Cortex of kidney (tissue), 1 donor: ENCODE measurements at places on chromosomes 2 and 18.

DNA sequence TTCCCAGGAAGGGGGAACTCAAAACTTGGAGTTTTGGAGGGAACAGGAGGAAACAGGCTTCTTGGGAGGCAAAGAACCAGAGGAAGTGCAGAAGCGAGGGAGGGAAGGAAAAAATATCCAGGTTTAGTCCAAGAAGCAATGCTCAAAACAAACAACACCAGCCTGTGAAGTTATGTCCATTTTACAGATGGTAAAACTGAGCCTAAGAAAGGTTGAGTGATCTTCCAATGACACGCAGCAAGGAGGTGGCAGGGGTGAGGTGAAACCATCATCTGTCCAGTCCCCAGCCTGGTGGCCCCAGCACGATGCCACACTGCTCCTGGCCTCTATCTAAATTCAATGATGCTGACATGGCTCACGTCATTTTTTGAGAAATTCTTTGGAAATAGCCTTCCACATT lies 10.8 kb downstream of the DNMT3A start:
- DNase-seq: no peak

- no peak for DNase-seq
Observed at GRCh38 chr2:207819021-207819797, 49.5 kb upstream of the FZD5 start.

DNA sequence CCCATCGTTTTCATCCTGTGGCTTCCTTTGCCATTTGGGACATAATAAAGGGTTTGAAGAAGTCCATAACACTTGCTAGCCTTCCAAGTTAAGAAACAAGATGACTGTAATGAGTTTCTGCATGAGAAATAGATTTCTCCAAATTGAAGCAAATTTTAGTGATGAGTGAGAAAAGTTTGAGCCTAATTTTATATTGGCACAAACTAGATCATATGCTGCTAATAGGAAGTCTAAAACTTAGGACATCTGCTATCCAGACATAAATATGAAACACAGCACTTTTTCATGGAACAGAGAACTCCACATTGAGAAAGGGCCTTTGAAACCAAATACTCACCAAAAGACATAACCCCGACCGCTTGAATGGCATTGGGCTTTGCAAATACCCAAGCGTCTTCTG lies 39.8 kb downstream of the SLC38A11 start:
- DNase-seq: no peak

GRCh38 chr2:26504002-26504401 lies 26.1 kb upstream of the OTOF start:
- DNase-seq: no peak

GRCh38 chr2:232348936-232349335 lies 29.6 kb upstream of the ALPP start:
- DNase-seq: no peak

GRCh38 chr2:98122524-98122923 lies 35.6 kb downstream of the VWA3B start:
- DNase-seq: no peak

GRCh38 chr18:47100212-47100831 lies 50.0 kb downstream of the HDHD2 start:
- no peak for DNase-seq

DNA sequence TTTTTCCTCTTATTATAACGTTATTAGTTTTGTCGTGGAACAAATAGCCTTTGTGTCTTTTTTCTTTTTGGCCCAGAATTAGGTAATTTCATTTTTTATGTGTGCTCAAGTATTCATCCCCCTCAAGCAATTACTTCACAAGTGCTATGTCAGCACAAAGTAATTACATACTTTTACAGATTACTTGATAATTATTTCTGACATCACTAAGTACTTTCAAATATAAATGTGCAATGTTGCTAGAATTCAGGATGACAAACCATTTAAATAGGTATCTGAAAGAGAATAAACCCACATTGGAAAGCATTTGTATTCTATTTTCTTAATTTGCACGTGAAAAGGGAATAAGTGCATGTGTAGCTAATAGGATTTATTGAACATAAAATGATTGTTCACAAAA lies 238.2 kb downstream of the CDH7 start:
- DNase-seq: no peak

DNA sequence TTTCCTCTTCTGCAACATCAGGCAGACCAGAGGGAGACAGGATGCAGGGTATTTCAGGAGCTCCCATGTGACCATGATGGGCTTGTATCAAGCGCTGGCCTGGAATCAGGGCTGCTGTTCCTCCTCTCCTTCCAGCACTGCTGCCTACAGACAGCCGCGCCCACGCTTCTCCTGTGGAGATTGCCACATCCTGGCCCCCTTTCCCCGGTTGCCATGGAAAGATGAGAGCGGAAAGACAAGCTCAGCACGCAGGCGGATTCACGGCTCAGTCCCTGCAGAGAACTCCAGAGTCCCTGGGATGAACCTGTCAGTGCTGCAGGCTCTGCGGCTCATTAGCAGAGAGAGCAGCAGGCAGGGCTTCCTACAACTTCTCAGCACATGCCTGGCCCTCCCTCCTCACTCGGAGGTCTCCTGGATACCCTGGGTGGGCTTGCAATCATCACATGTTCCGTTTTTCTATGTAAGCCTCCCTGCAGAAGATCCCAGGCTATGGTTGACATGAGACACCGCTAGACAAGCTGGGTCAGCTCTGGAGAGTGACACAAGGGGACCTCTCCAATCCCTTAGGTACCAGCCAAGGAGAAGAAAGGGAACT lies 497.8 kb upstream of the MYT1L start:
- no peak for DNase-seq

GRCh38 chr2:85266146-85267041 lies 61.4 kb downstream of the TGOLN2 start:
- no peak for DNase-seq

DNA sequence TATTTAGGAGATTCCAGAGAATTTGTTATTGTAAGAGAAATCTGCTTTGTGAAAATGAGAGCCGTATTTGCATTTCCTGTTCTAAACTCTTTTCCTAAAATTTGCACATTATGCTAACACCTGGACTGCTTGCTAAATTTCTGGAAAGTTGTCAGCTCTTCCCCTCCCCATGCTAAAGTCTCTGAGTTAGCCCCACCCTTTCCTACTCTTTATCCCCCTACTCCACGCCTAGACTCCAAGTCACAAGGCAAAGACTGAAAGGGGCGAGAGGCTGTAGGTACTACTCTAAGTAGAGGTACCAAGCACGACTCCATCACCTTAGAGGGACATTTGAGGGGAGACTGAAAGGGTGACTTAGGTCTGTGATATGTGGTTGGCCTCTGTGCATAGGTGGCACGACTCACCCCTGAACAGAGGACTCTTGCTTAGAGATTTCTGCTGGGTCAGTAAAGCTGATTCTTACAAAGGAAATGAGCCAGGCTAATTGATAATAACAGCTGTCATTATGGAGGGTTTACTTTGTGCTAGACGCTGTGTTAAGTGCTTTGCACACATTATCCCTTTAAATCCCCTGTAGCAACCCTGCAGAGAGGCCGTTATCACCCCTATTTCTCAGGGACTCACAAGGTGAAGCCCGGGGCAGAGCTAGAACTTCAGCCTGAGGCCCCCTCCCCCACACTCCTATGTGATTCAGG lies 373.5 kb downstream of the EN1 start:
- no peak for DNase-seq

GRCh38 chr2:26396734-26397298 lies 4.9 kb upstream of the DRC1 start:
- no peak for DNase-seq

- no peak for DNase-seq
Observed at GRCh38 chr2:121613774-121614173, 35.5 kb downstream of the CLASP1 start.

DNA sequence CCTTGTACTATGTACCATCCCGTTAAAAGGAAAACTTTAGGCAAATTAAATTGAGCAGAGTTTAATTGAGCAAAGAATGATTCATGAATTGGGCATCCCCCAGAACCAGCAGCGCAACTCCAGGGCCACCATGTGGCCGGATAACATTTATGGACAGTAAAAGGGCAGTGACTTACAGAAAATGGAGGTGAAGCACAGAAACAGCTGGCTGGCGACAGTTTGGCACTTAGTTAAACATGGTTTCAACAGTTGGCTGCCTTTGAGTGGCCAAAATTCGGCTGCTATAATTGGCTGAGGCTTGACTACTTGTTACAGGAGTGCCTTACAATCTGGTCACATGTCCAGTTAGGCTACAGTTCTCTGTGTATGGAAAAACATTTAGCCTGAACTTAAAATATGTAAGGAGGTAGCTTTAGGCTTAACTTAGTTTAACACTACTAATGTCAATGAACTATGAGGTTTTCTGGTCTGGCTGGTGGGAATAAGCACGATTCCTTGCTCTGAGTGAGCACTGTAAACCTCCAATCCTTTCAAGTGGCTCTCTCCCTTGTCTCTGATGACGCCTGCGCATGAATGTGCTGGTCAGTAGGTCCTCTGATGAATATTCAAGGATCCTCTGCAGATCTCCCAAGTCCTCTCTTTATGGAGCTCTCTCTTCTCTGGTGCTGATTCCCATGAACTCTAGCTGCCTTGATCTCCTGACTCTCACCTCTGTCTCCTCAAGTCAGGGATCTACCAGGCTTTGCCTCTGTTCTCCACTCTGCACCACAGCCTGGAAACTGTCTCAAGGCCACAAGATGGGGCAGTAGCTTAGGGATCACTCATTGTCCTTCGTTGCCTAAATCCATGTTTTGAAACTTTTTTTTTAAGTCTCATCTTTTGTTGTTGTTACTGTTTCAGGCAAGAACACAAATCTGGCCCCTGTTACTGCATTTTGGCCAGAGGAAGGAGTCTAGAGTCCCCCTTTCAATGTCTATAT lies 24.4 kb upstream of the RAB31 start:
- DNase-seq: no peak

DNA sequence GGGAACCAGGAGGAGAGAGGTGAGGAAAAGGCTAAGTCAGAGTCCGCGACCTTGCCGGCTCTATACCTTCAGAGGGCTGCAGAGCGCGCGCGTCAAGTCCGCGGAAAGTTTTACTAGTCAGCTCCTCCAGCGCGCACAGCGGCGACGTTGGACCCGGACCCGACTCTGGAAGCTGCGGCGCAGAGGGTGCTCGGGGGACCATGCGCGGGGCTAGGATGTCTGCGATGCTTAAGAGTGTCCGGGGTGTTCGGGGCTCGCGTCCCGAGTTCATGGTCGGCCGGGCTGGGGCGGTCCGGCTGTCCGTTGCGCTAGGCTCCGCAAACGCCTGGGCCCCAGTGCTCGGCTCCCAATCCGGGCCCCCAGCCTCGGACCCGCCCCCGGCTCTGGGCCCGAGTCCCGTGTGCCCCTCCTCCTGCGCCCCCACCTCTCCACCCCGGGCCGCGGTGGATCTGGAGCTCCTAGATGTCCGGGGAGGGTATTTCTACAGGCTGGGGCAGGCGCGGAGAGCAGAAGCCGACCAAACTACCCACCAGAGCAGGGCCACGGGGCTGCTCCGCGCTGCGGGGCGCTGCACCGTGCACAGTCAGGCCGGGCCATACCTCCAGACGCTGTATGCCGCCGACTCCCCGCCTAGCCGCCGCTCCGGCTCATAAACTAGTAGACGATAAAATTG lies at the start of gene LBX2:
TSS of gene LBX2 (minus strand) at position 337 of the 673 bp plus-strand sequence. CDS start at position 271, 66 bp downstream.
- DNase-seq: no peak

DNA sequence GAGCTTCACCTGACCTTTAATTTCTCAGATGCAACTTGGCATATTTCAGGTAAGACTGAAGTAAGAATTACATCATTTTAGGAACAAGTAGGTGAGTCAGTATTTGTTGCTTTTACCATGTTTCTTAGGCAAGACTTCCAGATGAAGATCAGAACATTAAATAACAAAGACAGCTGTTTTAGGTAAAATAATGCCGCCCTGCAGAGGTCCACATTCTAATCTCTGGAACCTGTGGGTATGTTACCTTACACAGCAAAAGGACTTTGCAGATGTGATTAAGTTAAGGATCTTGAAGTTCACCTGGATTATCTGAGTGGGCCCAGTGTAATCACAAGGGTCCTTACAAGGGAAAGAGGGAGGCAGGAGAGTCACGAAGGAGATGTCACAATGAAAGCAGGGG lies 39.3 kb downstream of the ICOS start:
- no peak for DNase-seq
